ENCODE measurements at places on chromosomes 11 and 22. TPM values are rescaled to one million over a fixed set of nuclear protein-coding genes. Genes with fewer than 3 reads are reported as not detected.

DNA sequence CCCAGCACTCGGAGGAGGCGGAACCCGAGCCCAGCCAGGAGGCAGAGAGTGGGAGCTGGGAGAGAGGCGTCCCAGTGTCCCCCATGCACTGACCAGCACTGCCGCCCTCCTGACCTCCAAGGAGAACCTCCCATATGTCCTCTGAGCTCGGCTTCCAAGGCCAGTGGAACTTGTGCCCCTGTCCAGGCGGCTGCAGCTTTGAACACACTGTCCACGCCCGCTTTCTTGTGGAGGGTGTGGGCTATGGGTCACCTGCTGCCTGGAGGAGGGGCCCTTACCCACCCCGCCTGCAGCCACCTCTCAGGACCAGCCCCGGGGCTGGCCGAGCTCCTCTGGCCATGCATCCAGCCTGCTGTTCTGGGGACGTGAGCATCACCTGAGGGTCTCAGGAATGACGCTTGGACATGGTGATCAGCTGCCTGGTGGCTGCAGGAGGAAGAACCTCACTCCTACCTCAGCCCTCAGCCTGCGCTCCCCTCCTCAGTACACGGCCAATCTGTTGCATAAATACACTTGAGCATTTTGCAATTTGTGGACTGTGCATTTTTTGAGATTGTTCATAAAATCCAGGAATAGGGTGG lies 22.2 kb upstream of the MUC5B start:
- no peak for DNase-seq

P2RX6 gene
- 2.0 TPM for total RNA-seq

GRCh38 chr11:132818951-132819350 lies 713.4 kb downstream of the OPCML start:
- no peak for DNase-seq

GRCh38 chr11:75625991-75626888 lies 42.6 kb downstream of the MAP6 start:
- no peak for DNase-seq

GRCh38 chr22:25095869-25096268 lies 103.8 kb upstream of the CRYBB3 start:
- no peak for DNase-seq

DNA sequence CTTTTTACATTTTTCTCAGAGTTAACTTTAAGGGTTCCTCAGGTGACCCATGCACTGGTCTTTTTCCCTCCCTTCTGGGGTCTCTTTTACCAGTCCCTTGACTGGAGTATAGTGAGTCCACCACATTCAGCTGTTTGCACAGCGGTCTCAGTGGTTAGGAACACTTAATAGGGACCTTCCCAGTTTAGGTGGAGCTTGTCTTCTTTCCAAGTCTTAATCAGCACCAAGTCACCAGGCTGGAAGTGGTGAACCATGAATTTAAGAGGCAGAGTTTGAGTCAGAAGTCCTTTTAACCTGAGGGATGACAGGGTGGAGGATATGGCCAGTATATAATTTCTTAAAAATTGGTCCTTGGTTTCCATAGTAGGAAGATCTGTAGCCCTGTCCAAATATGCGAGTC lies 349.7 kb upstream of the MPPED2 start:
- DNase-seq: no peak

GRCh38 chr11:118911880-118912741 lies 13.6 kb downstream of the BCL9L start:
- peak; percentile 80 for DNase-seq

- no peak for DNase-seq
Measured at GRCh38 chr11:126863294-126863997, 137.1 kb downstream of the KIRREL3 start.
